Activated CD8-positive, alpha-beta memory T cell treated with anti-CD3 and anti-CD28 coated beads, Interleukin-2, amount 10 ng/mL, durations not matched to agents 7 days and 5 days (primary cell): ENCODE measurements at places on chromosomes 3 and 15. TPM values are rescaled to one million over a fixed set of nuclear protein-coding genes. Genes with fewer than 3 reads are reported as not detected.

GRCh38 chr3:137300703-137301102 lies 342.9 kb downstream of the IL20RB start:
- no peak overlapping the region for H3K4me3 ChIP-seq
- no peaks in the 10 kb centered on the region for H3K27me3 ChIP-seq
- H3K4me1 ChIP-seq, result no peaks in the 10 kb centered on the region

DNA sequence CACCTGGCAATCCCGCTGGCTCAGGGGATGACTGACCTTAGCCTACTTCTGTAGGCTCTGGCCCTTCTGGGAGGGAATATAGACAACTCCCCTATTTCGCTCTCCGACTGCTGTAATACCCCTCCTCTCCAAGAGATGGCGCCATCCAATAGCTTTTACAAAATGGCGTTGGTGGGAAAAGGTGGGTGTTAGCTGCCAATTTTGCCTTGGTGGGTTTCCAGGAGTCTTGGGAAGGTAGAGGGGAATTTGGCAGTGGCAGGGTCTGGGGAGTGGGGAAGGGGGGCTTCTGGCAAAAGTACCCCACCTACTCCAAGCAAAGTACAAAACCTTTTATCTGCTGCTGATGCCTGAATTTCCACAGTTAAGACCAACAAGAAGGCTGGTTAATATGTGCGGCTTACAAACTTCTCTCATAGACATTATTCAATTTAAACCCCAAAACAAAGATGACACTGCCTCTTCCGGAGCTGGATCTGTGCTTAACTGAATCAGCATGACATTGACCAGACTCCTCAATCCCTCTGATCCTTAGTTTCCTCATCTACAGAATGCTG lies 62.1 kb downstream of the RASGRF1 start:
- peak; percentile 59 for DNase-seq
- no peaks in the 10 kb centered on the region for H3K27me3 ChIP-seq
- peaks cover 2% of the 10 kb centered on the region for H3K36me3 ChIP-seq
- H3K4me1 ChIP-seq, result no peaks in the 10 kb centered on the region
- no peak overlapping the region for H3K4me3 ChIP-seq
- no peak overlapping the region for H3K27ac ChIP-seq

- no peak overlapping the region for H3K4me3 ChIP-seq
- H3K4me1 ChIP-seq, result peaks cover 9% of the 10 kb centered on the region
- peaks cover 2% of the 10 kb centered on the region for H3K27me3 ChIP-seq
Observed at GRCh38 chr3:185330644-185331043, 32.3 kb upstream of the MAP3K13 start.

GRCh38 chr3:111709645-111710044 lies 114.5 kb upstream of the ZBED2 start:
- peaks cover 30% of the 10 kb centered on the region for H3K36me3 ChIP-seq
- H3K4me3 ChIP-seq, result no peak overlapping the region
- no peak for DNase-seq
- H3K4me1 ChIP-seq, result peaks cover 42% of the 10 kb centered on the region
- H3K27ac ChIP-seq, result peak overlapping the region; percentile 37

Gene STRA6
- total RNA-seq, result not detected

- no peak overlapping the region for H3K27ac ChIP-seq
- no peak for DNase-seq
- H3K27me3 ChIP-seq, result no peaks in the 10 kb centered on the region
- H3K4me1 ChIP-seq, result peaks cover 7% of the 10 kb centered on the region
- H3K36me3 ChIP-seq, result peaks cover 12% of the 10 kb centered on the region
Observed at GRCh38 chr3:108171106-108171505, 51.1 kb downstream of the IFT57 start.

DNA sequence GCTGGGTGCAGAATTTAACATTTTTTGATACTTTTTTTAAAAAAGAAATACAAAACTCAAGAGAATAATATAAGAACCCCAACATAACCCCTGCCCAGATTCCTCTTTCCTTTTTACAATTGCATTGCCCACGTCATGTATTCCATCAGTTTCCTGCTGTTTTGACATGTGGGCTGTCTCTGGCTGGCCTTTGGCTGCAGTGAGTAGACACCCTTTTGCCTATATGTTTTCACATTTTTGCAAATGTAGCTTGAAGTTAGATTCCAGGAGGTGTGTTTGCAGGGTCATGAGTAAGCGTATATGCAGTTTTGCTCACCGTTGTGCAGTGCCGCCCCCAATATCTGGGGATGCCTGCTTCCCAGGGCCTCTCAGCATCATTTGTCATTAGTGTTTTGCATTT lies 28.0 kb upstream of the ATP10A start:
- peaks cover 21% of the 10 kb centered on the region for H3K27me3 ChIP-seq
- no peak overlapping the region for H3K4me3 ChIP-seq
- H3K4me1 ChIP-seq, result no peaks in the 10 kb centered on the region
- no peak overlapping the region for H3K27ac ChIP-seq
- no peak for DNase-seq
- H3K36me3 ChIP-seq, result no peaks in the 10 kb centered on the region

DNA sequence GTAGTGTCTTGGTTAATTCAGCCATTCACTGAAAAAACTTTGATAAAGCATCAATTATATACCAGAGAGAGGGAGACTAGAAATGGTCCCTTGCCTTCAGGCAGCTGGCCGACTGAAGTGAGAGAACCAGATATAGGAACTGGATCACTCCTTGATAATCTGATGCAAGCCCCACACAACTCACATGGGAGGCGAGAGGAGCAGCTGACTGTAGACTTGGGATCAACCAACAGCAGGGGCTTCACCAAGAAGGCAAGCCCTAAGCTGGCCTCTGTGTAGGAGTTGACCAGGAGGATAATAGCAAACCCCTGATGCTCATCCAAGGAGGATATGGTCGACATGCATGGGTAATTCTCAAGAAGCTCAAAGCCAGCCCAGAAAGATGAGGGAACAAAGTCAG lies 133.1 kb downstream of the SRGAP3 start:
- no peak overlapping the region for H3K4me3 ChIP-seq
- peaks cover 5% of the 10 kb centered on the region for H3K27me3 ChIP-seq
- no peak overlapping the region for H3K27ac ChIP-seq
- H3K36me3 ChIP-seq, result no peaks in the 10 kb centered on the region
- H3K4me1 ChIP-seq, result peaks cover 5% of the 10 kb centered on the region

Gene LMAN1L
- total RNA-seq, result not detected

Gene FRMD5
- 0.12 TPM for total RNA-seq

DNA sequence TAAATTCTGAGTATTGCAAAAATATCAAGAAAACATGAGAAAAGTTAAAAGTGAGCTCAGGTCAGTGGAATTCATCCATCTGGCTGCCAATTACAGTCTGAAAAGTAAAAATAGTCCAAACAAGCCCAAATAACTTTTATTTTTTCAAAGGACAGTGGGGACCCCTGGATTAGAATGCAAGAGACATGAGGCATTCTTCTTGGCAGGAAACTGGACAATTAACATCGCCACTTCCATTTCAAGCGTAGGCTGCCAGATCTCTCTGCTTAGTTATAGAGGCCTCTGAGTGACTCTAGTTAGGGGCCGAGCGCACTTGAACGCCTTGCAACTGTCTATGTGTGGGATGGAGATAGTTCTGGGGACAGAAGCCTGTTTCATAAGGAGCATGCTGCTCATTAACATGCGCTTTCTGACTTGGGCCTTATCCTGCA lies 189.1 kb downstream of the GHSR start:
- no peak overlapping the region for H3K4me3 ChIP-seq
- peaks cover 20% of the 10 kb centered on the region for H3K36me3 ChIP-seq
- no peak overlapping the region for H3K27ac ChIP-seq
- H3K4me1 ChIP-seq, result peaks cover 12% of the 10 kb centered on the region
- H3K27me3 ChIP-seq, result no peaks in the 10 kb centered on the region
- no peak for DNase-seq

GRCh38 chr15:26983822-26984221 lies 12.8 kb downstream of the GABRG3 start:
- no peaks in the 10 kb centered on the region for H3K4me1 ChIP-seq
- no peaks in the 10 kb centered on the region for H3K27me3 ChIP-seq
- no peak overlapping the region for H3K4me3 ChIP-seq
- no peak overlapping the region for H3K27ac ChIP-seq
- H3K36me3 ChIP-seq, result no peaks in the 10 kb centered on the region

Gene LIPC
- 5.3 TPM for total RNA-seq

Gene FMN1
- total RNA-seq, result not detected

- H3K27me3 ChIP-seq, result peaks cover 27% of the 10 kb centered on the region
- H3K36me3 ChIP-seq, result peaks cover 3% of the 10 kb centered on the region
- H3K27ac ChIP-seq, result no peak overlapping the region
- peaks cover 28% of the 10 kb centered on the region for H3K4me1 ChIP-seq
Observed at GRCh38 chr3:197392961-197393360, 94.5 kb upstream of the DLG1 start.

Gene AMIGO3
- 1.2 TPM for total RNA-seq

Gene PRRT3
- total RNA-seq, result 6.4 TPM
